ENCODE measurements at places on chromosomes 13 and 19.
A peak's percentile ranks its signal among the peaks of the same experiment; 100 is the strongest.

GRCh38 chr13:112247471-112248405 is 128.4 kb upstream of the SPACA7 start:
- no peak for DNase-seq

- DNase-seq: no peak
Measured at GRCh38 chr13:30002577-30002976, 152.2 kb upstream of the UBL3 start.

DNA sequence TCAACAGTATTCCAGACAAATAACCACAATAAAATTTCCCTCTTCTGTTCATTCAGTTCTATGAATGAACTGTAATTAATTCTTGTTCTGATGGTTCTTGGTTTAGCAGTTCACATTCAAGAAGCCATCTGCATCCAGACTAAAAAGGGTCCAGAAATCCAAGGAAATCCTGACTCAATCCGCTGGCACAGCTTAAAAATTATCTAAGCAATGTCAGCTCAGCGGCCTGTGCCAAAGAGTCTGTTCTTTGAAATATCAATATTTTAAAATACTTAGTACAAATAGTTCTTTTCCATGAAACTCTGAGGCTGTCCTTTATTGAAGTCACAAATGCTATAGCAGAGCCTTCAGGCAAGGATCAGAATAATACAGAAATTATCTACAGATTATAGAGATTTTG is 57.2 kb downstream of the DHRS12 start:
- DNase-seq: no peak

- no peak for DNase-seq
Measured at GRCh38 chr19:14439014-14439413, 5.9 kb downstream of the PKN1 start.

DNA sequence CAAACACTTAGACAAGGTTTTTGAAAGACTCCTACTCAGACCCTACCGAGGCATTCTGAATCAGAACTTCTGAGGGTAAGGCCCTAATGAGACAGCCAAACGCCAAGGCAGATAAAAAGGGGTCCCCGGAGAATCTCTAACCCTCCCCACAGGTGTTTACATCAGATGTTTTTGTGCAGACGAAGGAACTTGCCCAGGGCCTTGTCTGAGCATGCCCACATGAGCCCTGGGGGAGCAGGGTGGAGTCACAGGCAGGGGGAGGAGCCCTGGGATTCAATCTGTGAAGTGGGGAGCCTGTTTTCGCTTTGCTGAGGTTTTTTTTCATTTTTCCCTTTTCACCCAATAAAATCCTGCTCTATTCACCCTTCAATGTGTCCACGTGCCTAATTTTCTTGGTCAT is 61.6 kb upstream of the MED4 start:
- DNase-seq: no peak

GRCh38 chr19:44512326-44513298 is 12.3 kb upstream of the ZNF180 start:
- DNase-seq: no peak

GRCh38 chr13:100633461-100633860 is 41.1 kb downstream of the TMTC4 start:
- DNase-seq: no peak

DNA sequence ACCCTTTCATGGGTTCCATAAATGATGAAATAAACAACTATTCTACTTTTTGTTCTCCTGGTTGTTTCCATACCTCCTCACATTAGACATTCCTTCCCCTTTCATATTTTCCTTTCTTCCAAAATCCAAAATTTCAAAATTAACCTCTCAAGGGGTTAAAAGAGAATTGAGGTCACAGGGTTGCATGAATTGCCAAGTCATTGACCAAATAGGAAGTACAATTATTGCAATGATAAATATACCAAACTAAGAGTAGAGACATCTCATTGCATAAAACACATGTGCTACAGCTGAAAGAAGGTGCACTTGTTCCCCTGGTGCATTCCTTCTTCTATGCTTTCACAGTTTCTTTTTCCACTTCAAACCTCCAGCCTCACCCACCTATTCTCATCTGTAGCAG is 136.1 kb downstream of the KCTD12 start:
- no peak for DNase-seq

DNA sequence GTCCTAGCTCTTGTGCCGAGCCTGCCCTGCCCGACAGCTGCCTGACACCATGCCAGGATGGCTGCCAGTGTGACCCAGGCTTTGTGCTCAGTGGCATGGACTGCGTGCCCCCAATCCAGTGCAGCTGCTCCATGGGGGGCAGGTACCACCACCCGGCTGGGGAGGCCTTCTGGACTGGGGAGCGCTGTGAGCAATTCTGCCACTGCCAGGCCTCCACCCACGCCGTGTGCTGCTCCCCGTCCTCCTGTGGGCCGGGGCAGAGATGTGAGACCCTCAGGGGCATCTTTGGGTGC is 9.4 kb upstream of the FXYD3 start:
- DNase-seq: no peak

DNA sequence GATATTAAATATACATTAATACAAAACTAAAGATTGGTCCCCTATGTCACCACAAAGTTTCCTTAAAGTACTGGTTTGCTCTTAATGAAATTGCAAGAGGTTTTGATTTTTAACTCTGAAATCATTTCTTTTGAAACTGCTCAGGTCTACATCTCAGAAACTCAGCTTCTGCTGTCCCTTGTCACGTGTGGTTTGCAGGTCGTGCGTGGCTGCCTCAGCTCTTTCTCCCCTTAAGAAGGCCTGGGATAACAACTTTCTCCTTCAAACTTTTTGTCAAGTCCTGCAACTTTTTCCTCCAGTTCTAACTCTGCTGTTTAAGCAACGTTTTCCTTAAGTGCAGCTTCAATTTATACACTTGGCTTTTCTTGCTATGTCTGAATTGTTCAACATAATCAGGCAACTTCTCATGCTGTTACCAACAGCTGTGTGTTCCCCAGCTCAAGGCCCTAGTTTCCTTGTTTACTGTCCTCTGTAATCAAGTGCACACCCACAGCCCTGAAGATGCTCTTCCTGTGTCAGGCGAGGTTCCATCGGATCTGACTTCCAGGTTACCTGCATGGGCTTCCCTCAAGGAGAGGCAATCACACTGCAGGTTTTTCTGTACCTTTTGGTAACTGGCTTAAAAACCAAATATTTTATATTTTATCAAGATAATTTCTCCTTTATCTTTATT is 13.5 kb downstream of the C13orf46 start:
- DNase-seq: no peak

- DNase-seq: no peak
Measured at GRCh38 chr19:42254850-42255765, at the start of gene ERF. ERF (minus strand) TSS chr19:42255128; CDS start chr19:42254999, 129 bp downstream.

DNA sequence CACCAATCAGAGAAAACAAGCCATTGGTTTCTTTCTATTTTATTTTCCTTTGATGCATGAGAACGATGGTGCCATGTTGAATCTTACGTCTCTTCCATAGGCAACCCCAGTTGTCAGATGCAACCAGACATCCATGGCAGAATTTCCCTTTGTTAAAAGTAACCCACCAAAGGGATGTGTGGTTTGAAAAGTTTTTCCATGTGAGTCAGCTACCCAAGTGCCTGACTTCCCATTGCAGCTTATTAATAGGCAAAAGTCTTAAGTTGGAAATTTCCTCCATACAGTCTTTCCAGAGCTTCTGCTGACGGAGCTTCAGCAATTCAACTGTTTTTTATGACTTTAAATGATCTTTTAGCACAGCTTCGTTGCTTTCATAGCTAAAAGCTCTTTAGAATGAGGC is 73.8 kb upstream of the FAM216B start:
- no peak for DNase-seq

GRCh38 chr19:44808463-44809371 is at the start of gene BCAM:
BCAM (plus strand) TSS chr19:44809103; CDS start chr19:44809125, 22 bp downstream.
- no peak for DNase-seq

GRCh38 chr19:7687177-7687576 is 6.5 kb downstream of the TRAPPC5 start:
- DNase-seq: no peak

DNA sequence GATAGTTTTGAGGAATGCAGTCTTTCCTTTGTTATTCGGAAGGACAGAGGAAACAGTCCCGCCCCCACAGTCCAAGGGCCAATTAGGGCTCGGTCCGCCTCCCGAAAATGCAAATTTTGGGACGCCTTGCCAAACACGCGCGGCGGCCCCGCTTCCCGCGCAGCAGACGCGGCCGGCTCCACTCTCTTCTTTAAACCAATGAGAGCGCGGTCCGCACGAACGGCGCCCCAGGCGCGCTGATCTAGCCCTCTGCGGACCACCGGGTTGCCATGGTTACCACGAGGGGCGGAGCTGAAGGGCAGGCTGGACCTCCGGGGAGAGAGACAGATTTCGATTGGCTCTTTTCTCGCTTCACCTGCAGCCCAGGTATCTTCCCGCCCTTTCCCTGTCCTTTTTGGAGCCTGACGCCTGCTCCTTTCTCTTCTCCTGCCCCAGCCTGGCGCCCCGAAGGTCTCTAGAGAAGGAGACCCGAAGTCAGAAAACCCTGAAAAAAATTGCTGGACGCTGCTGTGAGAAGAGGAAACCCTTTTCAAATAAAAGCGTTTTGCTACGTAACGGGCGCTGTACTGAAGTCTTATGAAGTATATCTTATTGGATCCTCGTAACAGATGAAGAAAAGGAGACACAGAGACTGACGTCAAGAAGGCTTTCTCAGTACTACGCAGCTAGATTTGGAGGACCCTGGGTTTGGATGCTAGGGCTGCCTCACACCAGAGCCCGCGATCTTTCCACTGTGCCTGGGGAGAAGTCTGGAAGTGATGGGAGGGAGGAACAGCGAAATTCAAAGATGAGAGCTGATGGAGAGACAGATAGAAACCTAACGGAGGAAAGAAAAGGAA is 2.0 kb downstream of the PTH2 start:
- peak; percentile 63 for DNase-seq

DNA sequence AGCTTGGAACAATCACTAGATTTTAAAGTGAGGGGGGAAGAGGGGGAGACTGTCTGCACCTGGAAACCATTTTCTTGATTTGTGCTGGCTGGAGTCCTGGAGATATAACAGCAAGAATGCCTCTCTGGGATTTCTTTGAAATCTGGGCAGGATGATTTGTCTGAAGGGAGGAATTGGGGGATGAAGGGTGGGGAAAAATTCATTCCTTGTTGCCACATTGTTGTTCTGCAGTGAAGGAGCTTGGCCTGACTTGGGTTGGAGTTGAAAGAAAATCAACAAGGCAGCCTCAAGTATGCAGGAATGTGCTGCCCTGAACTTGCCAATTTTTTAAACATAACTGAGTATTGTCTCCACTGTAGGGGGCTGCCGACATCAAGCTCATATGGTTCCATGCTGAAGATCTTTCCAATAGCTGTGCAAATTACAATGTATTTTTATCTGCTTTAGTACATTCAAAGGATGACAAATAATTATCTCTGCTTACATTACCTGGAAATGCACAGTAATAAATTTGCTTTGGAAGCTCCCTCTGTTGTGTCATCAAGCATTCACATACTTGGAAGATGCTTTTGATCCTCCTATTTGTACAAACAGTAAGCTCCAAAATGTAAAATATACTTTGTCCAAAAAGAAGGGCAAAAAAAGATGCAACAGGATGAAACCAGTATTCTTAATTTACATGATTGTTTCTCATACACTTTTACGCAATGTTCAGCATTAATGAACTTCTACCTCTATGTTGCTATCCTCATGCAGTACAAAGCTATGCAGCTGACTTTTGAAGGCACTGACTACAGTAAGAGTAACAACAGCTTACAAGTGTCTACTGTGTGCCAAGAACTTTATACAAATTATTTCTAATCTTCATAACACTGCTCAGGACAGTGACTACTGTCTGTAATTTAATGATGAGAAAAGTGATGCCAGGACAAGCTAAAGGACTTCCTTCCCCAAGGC is 627.9 kb upstream of the KLF12 start:
- no peak for DNase-seq

DNA sequence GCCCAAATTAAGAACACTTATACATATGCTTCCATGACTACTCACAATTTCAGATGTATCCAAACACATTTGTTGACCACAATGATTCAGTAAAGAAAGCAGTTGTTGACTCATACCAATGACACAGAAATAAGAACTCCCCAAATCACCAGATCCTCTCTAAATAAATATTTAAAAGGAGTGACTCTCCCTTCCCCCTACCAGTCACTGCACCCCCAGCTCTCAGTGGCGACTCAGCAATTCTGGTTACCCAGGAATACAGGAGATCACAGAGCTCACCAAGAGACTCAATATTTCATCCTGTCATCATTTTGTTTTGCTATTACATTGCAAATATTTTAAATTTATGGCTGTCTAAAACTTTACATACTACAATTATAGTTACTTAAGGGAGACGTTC is 131.5 kb downstream of the RGCC start:
- DNase-seq: no peak

- peak; percentile 73 for DNase-seq
Measured at GRCh38 chr13:104571161-104571892, 1505.1 kb upstream of the SLC10A2 start.

Data from left renal pelvis (tissue), 4 donors.